ENCODE measurements at places on chromosomes 16 and 17.

DNA sequence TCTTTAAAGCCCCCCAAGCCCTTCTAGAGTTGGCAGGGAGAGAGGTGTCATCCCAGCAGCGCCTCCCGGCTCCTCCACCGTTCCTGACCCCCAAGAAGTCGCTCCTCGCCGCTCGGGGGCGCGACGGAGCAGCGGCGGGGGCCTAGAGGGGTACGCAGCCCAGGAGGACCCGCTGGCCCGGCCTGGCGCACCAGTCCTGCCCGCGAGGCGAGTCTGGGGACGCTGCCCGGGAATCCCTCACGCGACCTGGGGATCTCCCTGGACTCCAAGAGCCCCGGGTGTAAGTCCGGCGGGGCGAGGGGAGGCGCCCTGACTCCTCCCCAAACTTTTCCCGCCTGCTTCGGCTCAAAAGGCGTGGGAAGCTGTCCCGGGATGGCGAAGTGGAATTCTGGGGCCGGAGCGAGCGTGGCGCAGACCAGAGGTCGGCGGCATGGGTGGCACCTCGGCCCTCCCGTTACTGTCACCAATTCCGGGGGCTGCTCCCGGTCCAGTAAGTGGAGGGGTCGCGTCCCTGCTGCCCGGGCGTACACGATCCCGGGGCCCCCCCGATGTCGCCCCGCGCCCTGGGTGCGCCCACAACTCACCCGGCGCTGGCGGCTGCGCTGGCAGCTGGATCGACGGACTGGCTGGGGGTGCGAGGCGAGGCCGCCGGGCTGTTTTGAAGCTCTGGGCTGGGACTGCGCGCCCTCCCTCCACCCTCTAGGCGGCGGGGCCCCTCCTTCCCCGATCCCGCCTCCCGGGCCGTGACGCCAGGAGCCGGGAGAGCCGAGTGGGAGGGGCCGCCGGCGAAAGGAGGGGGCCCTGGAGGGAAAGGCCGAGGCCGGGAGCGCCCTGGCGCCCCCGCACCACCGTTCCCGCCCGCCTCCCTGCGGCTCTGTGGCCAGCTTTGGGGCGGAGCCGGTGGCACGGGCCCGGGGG is at the start of gene EMP2:
EMP2 (minus strand) TSS at position 634 of the 918 bp plus-strand sequence. CDS start 32,981 bp downstream, outside the sequence.
- DNase-seq: no peak

GRCh38 chr16:88570691-88571092 is 489 bp downstream of the ZC3H18 start:
- DNase-seq: no peak

DNA sequence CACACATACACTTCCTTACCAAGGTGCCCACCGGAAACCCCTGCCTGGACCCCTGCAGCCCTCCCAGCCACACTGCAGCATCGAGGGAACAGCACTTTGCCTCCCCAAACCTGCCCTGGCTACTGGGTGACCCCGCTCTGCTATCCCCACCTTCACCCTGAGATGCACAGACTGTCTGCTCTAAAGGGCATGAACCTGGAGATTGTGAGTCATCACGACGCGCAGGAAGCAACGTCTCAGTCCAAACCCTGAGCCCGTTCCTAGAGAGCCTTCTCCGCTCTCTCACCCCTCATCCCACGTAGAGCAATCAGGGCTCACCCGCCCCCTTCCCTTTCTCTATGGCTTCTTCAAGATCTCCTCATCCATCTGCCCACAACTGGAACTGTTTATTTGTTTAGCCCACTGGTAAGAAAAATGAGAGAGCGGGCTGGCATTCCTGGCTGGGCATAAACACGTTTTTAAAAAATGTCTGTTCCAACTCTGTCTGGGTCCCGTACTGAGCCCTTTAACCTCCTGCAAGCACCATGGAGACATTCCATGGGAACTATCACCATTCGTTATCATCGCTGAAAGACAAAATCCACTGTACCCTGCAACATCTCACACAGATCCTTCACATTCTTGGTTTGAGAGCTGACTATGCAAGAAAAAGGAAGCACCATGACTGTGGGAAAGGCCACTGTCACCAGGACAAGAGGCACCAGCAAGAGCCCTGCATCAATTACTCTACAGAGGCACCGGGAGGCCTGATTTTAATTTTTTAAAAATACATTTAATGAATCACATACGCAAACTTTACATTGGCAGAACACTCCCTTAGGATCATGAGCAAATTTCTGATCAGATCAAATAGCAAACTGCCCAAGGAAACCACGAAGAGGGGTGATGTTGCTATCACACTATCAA is 28.2 kb downstream of the ZFHX3 start:
- DNase-seq: no peak

GRCh38 chr16:50657241-50657640 is 23.9 kb downstream of the SNX20 start:
- DNase-seq: no peak

DNA sequence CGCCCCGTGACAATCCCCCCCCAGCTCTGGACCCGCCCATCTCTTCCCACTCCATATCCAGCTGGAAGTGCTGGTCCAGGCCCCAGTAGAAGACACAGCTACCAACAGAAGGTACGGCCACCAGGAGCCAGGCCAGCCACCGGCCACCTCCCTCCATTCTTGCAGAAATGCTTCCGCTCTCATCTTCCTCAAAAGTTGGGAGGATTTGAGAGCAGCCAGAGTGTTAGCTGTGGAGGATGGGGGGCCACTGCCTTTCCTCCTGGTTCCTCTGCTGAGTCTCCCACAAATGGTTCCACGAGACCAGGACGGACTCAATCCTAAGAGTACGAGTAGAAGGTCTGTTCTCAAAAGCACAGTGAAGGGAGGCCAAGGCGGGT is 78.3 kb downstream of the GAS7 start:
- DNase-seq: no peak

DNA sequence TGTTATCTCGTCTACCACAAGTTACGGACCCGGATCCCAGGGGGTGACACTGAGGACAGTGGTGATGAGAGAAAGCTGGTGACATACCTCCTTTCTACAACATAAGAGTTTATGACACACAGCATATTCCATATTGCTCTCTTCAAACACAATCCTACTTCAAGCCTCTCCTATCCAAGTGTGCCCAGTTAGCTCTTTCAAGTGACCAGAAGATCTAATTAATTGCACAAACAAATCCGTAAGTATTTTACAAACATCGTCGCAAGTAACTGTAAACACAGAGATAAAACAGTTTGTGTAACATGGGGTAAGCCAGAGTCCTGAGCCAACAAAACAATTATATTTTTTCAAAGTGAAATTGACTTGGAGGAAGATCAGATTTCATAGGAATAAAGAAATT is 235.0 kb downstream of the CHD9NB start:
- DNase-seq: no peak

DNA sequence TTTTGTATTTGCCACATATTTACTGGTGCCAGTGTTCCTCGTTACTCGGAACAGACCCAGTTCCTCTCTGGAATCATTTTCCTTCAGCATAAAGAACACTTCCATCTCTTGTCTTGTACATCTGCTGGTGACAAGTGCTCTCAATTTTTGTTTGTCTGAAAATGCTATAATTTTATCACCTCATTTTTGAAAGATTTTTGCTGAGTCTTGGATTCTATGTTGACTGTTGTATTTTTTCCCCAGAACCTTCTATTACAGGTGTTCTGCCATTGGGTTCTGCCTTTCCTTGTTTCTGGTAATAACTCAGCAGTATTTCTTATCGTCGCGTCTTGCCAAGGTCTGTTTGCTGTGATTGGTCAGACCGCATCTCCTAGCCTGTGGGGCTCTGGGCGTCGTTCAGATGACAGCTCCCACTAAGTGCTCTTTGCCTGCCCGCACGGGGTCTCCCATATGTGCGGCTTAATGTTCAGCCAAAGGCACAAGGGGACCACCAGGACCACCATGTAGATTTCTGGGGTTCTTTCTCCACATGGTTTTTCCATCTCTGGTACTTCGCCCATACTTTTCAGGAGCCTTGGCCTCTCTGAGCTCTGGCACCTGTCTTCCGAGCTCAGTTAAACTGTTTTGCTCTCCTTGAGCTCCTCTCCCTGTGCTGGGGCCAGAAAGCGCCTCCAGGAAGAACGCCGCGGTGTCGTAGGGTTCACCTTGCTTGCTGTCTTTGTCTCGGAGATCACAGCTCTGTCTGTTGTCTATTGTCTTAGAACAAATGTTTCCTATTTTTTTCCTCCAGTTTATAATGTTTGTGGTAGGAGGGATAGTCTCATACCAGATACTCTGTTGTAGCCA is 80.0 kb downstream of the METRNL start:
- DNase-seq: no peak

DNA sequence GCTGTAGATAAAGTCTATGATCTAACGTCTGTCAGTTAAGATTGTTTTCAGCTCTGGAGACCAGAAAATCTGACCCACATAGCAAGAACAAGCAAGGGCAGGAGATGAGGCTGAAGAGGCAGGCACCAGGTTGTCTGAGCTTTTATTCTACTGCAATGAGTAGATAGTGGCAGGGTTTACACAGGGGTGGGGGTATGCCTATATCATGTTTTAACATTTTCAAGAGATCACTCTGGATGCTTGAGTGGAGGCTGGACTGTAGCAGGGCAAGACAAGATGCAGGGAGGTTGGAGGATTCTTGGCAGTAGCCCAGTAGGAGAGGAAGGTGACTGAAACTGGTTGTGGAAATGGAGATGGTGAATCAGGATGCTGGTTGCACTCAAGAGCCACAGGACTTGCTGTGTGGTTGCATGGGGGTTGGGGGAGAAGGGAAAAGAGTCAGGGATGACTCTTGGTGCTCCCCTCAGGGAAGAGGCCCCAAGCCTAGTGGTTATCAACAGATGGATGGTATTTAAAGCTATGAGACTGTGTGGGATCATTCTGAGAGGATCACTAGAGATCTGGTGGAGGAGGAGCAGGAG is 143.1 kb upstream of the KCNJ18 start:
- DNase-seq: no peak

- DNase-seq: no peak
These were observed 6.0 kb downstream of the DOC2A start for GRCh38 chr16:30004811-30005242.

- no peak for DNase-seq
These were observed 1.3 kb downstream of the GSPT1 start for GRCh38 chr16:11914210-11915113.

DNA sequence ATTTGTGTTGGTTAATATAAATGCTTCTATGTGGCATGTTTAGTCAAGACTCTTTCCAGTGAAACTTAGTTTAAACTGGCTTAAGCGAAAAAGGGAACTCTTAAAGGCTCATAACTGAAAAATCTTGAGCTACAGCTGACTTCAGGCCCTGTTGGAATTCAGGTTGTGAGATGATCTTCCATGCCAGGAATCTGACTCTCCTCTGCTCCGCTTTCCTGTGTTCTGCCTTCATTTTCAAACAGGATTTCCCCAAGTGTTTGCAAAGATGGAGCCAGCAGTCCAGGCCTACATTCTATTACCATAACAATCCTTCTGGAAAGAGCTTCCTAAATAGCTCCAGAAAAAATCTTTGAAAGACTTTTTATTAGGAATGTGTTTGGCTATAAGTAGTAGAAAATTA is 134.9 kb downstream of the NLK start:
- no peak for DNase-seq

DNA sequence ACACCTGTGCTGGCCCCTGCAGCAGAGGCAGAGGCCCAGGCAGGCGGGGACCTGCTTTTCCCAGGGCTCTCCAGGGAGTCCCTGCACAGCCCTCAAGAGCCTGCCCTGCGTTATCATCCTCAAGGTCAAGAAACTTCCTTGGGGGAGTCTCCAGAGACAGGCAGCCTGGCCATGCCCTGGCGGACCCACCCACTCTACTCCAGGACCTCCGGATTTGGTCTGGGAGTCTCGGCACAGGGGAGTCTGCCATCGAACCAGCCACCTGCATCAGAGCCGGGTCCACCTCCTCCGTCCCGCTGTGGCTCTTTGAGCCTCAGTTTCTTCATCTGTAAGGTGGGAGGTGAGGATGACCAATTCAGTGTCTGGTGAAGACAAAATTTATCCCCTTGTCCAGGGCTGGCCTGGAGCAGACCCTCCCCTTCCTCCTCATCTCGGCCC is 75.3 kb upstream of the TNRC6C start:
- no peak for DNase-seq
